ENCODE measurements at places on chromosomes 1 and 21.

GRCh38 chr1:234413485-234413884 is 40.2 kb downstream of the COA6 start:
- DNase-seq, result no peak

DNA sequence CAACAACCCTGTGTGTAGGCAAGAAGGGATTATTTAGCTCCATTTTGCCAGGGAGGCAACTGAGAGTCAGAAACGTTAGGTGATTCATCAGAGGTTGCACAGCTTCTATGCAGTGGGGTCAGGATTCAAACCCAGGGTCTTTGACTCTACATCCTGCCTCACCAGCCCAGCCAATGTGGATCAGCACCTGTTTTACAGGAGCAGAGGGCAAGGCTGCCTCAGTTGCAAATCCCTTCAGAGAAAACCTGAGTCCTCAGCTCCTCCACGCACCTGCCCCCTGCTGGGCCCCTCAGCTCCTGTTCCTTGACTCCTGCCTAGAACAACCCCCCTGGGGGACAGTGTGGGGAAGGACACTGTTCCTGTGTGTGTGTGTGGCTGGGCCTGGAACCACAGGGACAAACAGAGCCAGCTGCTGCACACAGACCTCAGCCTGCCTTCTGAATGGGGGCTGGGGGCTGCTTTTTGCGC is 61.6 kb downstream of the LRRN2 start:
- no peak for DNase-seq

DNA sequence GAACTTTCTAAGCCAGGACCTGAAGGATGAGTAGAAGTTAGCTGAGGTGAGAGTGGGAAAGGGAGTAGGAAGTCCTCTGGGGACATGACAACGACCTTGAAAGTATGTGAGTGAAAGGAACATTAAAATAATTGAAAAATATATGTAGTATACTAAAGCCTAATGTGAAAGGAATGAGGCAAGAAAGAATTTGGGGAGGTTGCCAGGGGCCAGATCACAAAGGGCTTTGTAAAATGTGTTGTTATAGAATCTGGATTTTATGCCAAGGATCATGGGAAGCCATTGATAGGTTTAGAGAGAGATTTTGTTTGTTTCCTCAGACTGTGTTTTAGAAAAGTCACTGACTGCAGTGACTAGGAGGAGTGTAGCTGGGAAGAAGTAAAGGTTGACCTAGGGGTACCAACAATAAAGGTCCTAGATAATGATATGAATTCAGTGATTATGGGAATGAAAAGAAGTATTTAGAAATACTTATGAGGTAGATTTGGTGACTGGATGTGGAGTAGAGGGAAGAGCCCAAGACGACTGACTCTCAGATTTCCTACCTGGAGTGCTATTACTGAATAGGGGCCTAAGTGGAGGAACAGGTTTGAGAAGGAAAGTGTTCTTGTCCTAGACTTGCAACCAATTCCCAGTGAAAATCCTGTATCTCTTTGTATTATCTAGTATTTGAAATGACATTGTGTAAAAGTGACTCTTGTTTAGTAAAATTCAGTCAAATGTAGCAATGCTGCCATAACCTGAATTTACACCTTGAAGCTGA is 179.8 kb downstream of the PHTF1 start:
- no peak for DNase-seq

DNA sequence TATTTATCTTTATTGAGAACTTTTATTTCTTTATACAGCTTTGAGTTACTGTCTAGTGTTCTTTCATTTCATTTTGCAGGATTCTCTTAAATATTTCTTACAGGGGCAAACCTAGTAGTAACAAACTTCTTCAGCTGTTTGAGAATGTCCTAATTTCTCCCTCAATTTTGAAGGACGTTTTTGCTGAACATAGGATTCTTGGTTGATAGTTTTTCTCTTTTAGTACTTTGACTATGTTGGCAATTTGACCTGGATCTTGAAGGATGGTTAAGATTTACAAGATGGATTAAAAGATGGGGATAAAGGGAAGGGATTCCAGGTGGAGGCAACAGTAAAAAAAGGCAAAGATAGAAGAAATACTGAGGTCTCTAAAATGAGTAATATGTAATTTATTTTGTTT is 38.9 kb downstream of the XPR1 start:
- no peak for DNase-seq

- DNase-seq, result no peak
Observed at GRCh38 chr1:164740000-164740526, 181.1 kb downstream of the PBX1 start.

DNA sequence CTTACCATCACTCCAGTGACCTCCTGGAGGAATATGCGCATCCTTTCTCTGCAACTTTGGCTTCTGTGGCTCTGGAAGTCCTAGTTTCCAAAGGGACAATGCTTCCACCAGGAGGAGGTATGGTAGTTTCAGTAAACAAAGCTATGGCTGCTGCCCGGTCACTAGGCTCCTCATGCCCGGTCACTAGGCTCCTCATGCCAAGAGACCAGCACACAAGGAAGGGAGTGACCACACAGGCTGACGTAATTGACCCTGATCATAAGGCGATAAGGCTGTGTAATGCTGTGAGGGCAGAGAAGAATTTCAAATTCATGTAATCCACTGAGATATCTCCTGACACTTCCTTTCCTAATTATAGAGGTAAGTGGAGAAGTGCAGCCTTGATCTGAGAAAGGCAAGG is 102.9 kb downstream of the DTL start:
- DNase-seq, result no peak

DNA sequence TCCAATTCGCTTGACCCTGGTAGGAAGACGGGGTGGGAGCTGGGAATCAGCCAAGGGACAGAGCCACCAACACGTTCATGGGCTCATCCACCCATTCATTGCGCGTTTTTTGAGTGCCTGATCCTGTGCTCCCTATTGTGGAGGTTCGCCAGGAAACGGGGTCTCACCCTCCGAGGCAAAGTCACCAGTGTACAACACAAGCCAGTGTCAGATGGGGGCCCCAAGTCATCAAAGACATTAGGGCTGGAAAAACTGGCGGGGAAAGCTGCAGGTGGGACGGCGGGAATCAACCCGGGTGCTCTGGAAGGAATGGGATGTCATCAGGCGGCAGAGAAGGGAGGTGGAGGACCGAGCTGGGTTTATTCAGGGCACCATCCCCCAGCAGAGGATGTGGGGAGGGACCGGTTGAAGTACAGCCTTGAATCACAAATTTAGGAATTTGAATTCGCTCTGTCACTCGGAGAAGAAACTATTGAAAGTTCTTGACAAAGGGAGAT is 667 bp upstream of the NID1 start:
- DNase-seq, result no peak

GRCh38 chr21:41755934-41756773 is 10.7 kb downstream of the RIPK4 start:
- DNase-seq, result no peak

DNA sequence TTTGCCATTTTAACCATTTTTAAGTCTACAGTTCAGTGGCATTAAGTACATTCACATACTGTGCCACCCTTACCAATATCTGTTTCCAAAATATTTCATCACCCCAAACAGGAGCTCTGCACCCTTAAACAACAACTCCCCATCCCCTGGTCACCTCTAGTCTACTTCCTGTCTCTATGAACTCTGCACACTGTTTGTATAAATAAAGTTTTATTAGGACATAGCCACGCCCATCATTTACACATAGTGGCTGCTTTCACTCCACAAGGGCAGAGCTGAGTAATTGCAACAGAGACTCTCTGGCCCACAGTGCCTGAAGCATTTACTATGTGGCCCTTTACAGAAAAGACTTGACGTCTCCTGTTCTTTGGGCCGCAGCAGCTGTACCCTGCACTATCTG is 30.1 kb downstream of the KCNAB2 start:
- no peak for DNase-seq

DNA sequence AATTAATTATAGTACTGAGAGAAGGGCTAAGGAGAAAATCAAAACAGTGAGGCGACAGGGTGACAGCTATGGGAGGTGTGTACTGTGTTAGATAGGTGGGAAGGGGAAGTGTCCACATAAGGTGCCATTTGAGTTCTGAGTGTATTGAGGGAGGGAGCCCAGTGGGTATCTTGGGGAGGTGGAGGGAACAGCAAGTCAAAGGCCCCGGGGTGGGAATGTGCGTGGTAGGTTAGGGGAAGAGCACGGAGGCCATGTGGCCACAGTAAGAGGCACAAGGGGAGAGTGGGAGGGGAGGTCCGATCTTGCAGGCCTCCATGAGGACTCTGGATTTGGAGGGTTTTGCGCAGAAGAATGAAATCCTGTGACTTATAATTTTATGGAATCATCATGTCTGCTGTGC is 3.0 kb upstream of the XKR8 start:
- DNase-seq, result no peak

DNA sequence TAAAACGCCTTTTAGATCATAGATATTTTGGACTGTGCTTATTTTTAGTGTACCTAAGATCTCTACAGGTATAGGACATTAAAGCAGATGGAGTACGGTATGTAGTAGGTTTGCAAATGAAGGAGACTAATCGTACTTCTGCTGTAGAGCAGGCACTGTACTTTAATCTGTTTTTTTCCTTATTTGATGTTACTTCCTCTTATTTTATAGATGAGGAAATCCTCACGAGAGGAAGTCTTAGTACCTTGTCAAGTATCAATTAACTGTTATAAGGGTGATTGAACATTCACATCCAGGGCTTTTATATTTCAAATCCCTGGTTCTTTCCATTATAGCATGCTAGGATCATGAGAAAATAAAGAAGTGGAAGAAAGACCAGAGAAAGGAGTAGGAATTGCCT is 41.1 kb downstream of the CACHD1 start:
- DNase-seq, result no peak

DNA sequence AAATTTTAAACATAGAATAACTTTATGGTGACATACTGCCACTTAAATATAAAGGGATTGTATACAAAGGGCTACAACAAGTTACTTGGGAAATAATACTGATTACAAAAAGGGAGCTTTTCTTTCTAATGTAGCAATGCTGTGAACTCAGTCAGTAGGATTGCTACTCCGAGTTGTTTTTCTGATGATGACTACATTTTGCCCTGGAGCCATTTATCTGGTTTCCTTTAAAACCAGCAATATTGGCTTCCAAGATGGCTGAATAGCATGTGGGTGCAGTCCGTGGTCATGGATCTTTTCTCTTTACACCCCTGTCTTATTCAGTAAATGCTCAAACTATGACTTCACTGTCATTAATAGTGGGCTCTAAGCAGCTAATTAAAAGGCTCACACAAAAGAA is 92.6 kb upstream of the NEK7 start:
- no peak for DNase-seq
